Epithelial cell of proximal tubule (primary cell): ENCODE measurements at places on chromosomes 3 and 15. TPM values are rescaled to one million over a fixed set of nuclear protein-coding genes. Genes with fewer than 3 reads are reported as not detected.

Gene RPP25
- total RNA-seq: 6.1 and 9.0 TPM in 2 replicates

Gene RPS27L
- 106 and 231 TPM in 2 replicates for total RNA-seq

Gene SPINK8
- total RNA-seq: not detected in 2 replicates

Gene IL20RB
- total RNA-seq: 0.14 TPM in 1 of 2 replicates, not detected in the other

Gene ZSCAN2
- 22.6 and 34.0 TPM in 2 replicates for total RNA-seq

Gene GREM1
- total RNA-seq: 4.0 and 15.9 TPM in 2 replicates

Gene FEZF2
- not detected in 2 replicates for total RNA-seq
